ENCODE measurements at places on chromosomes 11 and 22.

DNA sequence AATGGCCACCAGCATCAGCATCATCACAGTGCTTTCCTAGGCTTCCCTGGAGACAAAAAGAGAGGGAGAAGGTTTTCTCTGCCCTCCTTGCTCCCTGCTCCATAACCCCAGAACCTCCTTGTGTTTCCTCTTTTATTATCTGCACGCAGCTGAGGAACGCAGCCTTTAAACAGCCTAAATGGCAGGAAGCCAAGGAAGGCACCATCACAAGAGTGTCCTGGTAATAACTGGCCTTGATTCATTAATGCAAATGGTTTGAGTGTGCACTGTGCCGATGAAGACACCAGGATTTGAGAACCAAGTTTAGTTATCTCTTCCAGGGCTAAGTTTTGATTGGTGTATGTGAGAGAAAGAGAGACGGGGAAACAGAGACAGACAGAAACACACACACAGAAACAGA is 29.4 kb upstream of the DRD2 start:
- DNase-seq: no peak

GRCh38 chr11:111298413-111299100 is at the start of gene POU2AF3:
POU2AF3 (plus strand) TSS chr11:111298546; CDS start chr11:111298582, 36 bp downstream.
- DNase-seq: no peak

- no peak for DNase-seq
Measured at GRCh38 chr11:19116276-19116970, 545 bp upstream of the ZDHHC13 start.

GRCh38 chr11:130003717-130004001 is 1.0 kb upstream of the PRDM10 start:
- DNase-seq: no peak

DNA sequence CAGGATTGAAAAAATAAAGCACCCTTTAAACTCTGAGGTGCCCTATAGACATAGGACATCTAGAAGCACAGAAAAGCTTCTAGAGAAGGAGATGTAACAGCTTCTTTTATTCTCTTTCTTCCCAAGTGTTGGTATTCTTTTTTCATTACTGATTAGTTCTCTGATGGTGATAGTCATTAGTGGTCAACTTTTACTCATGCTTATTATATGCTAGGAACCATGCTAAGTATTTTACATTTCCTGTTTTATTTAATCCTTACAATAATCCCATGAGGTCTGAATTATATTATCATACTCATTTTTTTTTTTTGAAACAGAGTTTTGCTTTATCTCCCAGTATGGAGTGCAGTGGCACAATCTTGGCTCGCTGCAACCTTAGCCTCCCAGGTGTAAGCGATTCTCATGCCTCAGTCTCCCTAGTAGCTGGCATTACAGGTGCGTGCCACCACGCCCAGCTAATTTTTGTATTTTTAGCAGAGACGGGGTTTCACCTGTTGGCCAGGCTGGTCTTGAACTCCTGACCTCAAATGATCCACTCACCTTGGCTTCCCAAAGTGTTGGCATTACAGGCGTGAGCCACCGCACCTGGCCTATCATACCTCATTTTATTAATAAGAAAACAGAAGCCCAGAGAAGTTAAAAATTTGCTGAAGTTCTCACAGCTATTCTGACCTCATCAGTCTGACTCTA is 3.0 kb downstream of the C11orf52 start:
- no peak for DNase-seq

- DNase-seq: no peak
Measured at GRCh38 chr11:12901272-12901671, 107.8 kb upstream of the RASSF10 start.

DNA sequence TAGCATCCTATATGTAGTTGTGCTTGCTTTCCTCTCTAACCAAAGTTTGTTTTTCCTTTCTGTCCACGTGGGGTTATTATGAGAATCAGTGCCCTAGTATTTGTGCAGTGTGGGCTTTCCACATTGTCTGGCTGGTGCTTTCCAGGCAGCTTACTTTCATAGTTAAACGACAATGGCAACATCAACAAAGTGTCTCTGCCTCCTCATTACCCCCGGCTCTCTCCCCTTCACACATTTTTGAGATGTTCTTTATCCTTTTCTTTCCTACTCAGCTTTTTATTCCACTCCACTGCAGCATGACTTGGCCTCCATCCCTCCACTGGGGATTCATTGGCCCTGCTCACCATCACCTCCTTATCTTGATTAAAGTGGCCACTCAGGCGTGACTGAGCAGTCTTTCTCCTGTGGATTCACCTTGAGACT is 19.1 kb downstream of the SPECC1L start:
- no peak for DNase-seq

DNA sequence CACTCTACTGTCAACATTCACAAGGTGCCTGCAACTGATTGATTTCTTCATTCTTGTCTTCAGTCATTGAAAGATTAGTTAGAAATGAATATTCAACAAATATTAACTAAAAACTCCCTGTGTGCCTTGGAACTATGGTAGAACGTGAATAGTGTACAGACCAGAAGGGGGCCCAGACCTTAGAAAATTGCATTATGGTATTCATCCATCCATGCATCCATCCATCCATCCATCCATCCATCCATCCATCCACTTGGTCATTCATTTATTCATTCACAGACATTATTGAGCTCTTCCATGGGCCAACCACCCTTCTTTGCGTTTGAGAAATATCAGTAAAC is 10.2 kb upstream of the ACCSL start:
- DNase-seq: no peak

DNA sequence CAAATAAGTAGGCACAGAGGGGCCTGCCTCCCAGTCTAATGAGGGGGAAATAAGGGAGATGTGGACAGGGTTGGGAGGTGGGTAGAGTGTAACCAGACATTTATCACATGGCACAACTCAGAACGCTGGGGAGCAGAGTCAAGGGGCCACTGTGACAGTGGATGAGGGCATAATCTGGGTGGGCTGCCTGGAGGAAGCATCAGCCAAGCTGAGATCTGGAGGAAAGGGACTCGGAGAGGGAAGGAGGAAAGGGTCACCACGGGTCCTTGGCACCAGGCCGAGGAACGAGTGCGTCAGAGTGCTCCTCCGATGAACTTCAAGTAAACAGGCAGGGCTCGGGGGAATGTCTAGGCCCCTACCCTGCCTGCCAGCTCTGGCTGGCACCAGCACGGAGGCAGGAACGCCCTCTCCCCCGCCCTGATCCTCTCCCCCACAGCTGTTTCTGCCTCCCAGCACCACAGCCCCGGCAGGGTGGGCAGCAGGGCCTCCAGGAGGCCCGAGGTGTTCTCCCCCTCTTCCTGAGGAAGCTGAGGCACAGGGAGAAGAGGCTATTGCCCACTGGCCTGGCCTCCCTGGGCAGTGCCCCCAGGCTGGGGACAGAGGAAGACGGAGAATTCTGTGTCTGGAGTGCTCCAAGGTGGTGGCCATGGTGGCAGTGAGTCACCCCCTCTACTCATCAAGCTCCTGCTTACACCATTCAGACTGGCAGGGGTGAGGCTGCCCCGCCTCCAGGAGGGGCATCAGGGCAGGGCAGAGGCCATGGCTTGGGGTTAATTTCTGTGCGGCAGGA is 4.2 kb downstream of the ALDH3B1 start:
- no peak for DNase-seq

DNA sequence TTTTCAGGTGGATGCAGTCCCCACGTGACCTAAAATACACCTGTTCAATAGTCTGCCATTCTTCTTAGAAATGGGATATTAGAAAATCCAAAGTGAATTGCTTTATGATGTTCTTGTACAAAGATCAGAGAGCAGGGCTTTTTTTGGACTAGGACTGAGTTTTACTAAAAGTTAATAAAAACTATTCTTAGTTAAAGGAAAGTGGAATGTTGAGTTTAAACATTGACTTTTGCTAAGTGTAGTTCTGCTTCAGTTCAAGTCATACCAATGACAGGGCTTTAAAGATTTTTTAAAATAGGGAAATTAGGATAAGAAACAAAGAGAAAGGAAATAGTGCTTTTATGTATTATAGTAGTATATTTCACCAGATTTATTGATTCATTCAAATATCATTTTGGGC is at the start of gene SLC22A24:
SLC22A24 (minus strand) TSS at position 101 of the 400 bp plus-strand sequence. CDS start 442 bp downstream, outside the sequence.
- DNase-seq: no peak

DNA sequence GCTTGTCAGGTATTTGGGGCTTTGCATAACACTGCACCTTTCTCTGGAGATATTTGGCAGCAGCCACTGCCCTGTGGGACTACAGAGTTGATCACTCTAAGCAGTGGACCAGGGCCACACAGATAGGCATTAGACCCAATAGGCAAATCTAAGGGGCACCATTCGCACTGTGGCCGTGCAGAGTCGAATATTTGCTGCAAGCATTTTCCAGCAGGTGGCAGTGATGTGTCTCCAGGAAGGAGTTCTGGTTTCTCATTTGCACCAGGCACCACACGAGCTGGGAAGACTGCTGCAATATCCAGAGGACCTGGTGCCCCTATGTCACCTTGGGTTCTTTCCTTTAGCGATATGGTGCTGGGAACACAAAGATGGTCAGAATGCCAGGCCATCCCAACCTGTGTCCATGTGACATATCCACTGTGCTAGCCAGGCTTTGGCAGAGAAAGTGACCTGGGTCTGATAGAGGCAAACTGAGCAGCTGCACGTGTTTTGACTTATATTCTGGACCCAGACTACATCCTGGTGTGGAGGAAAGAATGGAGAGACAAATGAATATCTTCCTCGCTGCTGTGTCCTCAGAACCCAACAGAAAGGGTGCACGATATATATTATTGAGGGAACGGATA is 318.7 kb downstream of the BUD13 start:
- no peak for DNase-seq

DNA sequence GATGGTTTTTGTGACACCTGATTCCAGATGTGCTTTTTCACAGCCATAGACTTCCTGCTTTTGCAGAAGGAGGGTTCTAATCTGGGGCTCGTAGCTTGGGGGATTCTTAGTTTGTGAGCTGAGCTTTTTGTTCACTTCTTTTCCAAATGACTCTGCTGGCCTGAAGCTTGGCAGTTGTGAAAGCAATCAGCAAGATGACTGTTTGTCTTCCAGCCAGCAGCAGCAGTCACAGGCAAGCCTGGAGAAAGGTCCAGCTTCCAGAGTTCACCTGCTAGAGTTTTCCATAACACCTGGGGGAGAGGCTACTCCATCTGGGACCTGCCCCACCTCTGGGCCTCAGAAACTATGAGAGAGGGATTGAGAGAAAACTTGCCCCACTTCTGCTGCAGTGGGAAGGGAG is 4.1 kb downstream of the MARK2 start:
- DNase-seq: no peak

DNA sequence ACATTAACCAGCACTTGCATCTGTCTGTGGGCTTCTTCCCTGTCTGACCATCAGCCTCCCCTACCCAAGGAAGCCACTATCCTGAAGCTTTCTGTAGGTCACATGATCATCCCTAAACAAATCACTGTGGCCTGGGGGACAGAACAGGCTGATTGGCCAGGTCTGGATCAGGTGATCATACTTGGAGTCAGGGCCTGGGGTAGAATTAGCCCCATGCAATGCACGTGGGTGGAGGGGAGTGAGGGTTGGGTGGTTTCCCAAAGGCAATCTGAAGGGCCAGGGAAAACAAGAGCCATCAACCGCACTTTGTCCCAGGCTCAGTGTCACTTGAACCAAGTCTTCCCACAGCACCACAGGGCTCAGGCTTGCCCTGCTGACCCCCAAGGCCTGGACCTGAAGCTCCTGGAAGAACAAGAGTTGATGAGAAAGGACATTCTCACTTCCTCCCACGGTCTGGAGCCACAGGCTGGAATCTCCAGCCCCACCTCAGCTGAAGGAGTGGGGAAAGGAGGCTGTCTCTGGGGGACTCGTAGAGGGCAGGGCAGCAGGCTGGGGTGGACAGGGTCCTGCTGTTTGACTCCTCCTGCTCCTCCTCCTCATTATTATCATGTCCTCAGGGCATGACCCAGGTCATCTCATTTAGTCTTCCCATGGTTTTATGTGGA is 31.5 kb upstream of the TSPAN18 start:
- DNase-seq: no peak

GRCh38 chr11:129270446-129270845 is 78.3 kb upstream of the ARHGAP32 start:
- DNase-seq: no peak

Data from stimulated activated CD8-positive, alpha-beta memory T cell treated with anti-CD3 and anti-CD28 coated beads, Interleukin-15, amount 100 ng/mL, for 4 hours (primary cell).